ENCODE measurements at places on chromosomes 6 and 20.

- DNase-seq: no peak
Observed at GRCh38 chr6:4370066-4370465, 234.7 kb upstream of the ECI2 start.

- no peak for DNase-seq
Observed at GRCh38 chr6:90663873-90664272, 77.0 kb upstream of the MAP3K7 start.

- no peak for DNase-seq
Observed at GRCh38 chr20:51624157-51624731, 81.7 kb upstream of the NFATC2 start.

DNA sequence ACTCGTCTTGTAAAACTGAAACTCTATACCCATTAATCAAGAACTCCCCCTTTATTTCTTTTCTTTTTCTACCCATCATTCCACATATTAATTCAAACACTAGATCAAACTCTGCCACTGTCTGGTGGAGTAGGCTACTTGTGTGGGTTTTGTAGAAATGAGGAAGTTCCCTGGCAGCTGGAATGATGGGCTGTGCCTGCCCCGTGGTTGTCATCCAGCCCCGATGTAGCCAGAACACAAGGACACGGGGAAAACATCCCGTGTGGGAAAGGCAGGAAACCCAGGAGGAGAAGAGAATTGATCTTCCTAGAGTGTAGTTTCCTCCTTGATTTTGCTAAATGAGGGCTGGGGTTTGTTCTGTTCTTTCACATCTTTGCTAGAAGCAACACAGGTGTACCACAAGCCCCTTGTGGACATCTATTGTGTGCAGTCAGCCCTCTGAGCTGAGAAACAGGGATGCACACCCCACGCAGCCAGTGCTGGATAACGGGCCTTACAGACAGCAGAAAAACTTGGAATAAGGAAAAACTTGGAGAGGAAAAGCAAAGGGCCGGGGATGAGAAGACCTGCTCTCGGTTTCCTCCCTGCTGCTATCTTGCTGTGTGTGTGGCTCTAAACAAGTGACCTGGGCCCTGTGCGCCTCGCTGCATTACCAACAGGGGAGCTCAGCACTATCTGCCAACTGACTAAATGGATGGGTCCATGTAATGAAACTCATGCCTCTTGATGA, 88.0 kb downstream of the SCML4 start:
- no peak for DNase-seq

GRCh38 chr6:118705544-118706491, 54.4 kb upstream of the CEP85L start:
- DNase-seq: no peak

DNA sequence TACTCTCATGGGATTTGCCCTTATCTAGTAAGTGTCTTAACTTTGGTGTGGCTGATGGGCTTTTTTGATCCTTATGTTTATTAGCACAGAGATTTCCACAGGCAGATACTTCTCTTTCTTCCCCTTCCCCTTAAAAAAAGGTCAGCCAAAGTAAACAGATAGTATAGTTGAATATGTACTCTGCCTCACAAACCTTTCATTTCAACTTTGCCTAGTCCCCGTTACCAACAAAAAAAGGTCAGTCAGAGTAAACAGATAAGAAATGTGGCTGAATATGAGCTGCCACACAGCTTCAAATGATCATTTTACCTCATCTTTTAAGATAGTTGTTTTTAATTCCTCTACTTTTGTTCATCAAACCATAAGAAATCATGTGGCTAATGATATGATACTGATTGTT, 34.1 kb upstream of the SLC35D3 start:
- DNase-seq: no peak

Measured in right renal cortex interstitium (tissue), 3 donors.